ENCODE measurements at places on chromosomes 3 and 15.

DNA sequence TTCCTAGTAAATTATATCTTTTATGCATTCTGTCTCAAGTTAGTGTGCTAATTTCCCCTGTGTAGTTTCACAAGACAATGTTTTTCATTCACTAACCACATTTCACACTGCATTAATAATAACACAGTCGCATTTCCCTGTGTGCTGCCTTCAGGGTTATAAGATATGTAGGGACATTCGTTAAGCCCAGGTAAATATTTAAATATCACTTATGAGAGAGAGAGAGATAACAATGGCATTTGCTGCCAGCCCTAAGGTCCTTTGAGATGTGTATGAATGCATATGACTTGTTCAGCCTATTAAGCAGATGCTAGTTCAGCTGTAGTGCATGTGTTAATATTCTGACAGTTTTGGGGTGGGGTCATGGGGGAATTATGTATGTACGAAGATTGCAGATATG lies 876.7 kb downstream of the NAALADL2 start:
- DNase-seq, result no peak

- no peak for DNase-seq
Measured at GRCh38 chr3:141981084-141981483, 104.6 kb downstream of the ATP1B3 start.

- no peak for DNase-seq
Measured at GRCh38 chr3:101259485-101260341, 60.7 kb downstream of the IMPG2 start.

- no peak for DNase-seq
Measured at GRCh38 chr3:39937874-39938273, 128.5 kb downstream of the MYRIP start.

- no peak for DNase-seq
Measured at GRCh38 chr3:108108416-108108815, 17.6 kb upstream of the CD47 start.

- DNase-seq, result no peak
Measured at GRCh38 chr3:119831941-119832371, 50.1 kb downstream of the NR1I2 start.

- no peak for DNase-seq
Measured at GRCh38 chr15:100889385-100890050, 9.9 kb downstream of the ALDH1A3 start.

DNA sequence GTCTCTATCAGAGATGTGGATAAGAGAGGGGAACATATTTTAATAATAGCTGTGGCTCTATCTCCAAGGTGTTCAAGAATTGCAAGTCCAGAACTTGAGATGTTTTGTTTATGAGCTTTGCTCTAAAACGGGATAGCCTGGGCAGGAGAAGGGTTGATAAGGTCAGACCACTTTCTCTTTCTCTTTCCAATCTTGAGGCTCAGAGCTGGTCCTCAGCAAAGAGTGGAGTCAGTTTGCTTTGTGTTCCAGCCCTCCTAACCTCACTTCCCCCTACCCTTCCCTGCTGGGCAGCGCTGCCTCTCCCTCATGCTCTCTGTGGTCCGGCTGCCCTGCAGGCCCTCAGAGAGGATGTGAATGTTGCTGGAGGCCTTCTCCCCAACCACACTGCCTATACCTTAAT lies 13.8 kb downstream of the KLHL6 start:
- DNase-seq, result no peak

- no peak for DNase-seq
Measured at GRCh38 chr3:170179432-170179831, 2.1 kb downstream of the PHC3 start.

DNA sequence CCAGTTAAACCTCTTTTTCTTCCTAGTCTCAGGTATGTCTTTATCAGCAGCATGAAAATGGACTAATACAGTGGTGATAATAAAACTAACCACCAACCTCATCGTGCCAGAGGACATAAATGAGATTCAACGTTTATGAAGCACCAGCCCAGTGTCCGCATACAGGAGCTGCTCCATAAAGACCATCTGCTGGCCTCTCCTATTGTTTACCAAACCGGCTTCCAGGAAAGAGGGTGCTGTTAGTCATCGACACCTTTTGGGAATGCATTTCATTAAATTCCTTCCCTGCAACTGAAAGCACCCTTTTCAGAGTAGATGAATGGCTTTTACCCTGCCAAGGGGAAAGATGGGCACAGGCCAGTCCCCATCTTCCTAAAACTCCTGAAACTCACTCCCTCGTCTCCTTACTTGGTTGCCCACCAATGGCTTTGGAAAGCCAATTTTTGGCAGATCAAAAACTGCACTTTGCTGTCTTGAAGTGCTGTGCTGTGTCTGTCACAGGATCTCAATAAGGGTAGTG lies 122.1 kb downstream of the AQP9 start:
- DNase-seq, result no peak

GRCh38 chr3:185813691-185814215 lies 11.1 kb downstream of the IGF2BP2 start:
- DNase-seq, result no peak

DNA sequence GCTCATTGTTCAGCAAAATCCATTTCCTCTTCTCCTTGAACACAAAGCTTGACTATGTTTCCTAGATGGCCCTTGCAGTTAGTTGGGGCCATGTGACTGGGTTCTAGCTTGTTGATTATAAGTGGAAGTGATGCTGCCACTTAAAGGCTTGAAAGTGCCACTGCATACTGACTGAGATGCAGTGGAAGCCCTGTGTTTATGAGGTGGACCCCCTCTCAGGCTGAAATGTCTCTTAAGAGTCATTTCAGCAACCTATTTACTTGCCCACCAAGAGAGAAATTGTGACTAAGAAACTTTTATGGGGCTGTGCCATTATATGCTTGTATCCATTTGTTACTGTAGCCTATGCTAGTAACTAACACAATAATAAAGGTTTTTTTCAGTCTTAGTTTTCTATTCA lies 8.4 kb upstream of the ANP32A start:
- peak; percentile 11 for DNase-seq

- DNase-seq, result no peak
Measured at GRCh38 chr3:127423856-127424765, 136.3 kb upstream of the PRR20G start.

GRCh38 chr3:128182656-128183055 lies 29.4 kb downstream of the EEFSEC start:
- no peak for DNase-seq

- no peak for DNase-seq
Measured at GRCh38 chr3:65642883-65643282, 395.8 kb downstream of the MAGI1 start.

GRCh38 chr15:51092480-51093040 lies 2.1 kb downstream of the TNFAIP8L3 start:
- DNase-seq, result no peak

GRCh38 chr3:141011997-141012262 lies 39.2 kb upstream of the SPSB4 start:
- DNase-seq, result no peak

GRCh38 chr3:11544412-11545181 lies 99.1 kb downstream of the VGLL4 start:
- DNase-seq, result no peak

DNA sequence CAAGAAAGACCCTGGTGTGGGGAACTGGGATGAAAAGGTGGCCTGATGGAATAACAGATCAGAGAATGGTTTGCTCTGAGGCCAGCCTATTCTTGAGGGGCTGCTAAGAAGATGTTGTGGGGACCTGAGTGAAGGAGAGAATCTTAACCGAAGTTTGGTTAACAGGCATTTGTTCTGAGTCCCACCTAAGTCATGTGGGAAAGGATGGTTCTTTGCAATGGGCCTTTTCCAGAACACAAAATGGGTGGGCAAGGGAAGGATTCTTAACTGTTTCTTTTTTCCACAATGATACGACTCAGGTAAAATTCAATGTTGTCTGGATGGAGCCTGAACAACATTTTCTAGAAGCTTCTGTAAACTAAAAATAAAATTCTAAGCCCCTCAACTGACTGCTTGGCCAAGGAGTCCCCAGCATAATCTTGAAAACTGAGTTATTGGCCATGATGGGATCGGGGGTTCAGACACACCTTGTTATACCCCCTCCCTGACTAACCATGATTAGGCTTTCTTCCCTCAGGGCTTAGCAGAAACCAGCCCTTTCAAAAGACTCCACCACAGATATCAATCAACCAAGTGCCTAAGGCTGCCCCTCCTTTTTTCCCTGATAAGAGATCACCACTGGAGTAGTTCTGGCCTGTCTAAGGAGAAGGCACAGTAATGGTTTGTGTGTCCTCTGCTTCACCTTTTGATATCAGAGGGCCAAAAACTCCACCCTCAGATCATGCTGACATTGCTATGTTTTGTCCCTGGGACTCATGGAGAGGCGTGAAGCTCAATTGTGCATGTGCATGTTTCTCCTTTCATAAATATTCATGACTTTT lies 30.1 kb downstream of the SCN11A start:
- no peak for DNase-seq

DNA sequence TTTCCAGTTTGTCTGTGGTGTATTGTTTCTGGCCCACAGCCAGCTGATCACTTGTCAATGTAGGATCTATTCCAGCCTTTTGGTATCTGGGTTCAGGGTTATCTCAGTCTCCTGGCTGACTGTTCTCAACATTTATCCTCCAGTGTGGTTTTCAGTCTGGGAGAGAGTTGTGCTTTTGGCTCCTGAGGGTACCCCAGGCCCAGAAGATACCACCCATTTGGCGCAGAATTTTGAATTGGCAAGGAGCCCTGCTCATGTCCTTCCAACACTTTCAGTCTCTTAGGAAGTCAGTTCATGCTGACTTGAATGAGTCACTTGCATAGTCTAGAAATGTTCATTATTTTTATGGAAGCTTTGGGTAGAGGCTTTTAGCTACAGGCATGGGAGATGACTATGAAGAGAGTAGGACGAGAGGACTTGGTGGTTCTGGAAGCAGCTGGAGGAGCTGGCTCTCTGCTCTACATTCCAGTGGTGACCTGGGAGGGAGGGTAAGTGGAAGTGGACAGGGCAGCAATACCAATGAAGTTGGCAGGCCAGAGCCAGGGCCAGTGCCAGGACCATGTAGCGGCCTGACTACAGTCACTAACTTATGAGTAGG lies 7.2 kb downstream of the POLR2H start:
- no peak for DNase-seq

DNA sequence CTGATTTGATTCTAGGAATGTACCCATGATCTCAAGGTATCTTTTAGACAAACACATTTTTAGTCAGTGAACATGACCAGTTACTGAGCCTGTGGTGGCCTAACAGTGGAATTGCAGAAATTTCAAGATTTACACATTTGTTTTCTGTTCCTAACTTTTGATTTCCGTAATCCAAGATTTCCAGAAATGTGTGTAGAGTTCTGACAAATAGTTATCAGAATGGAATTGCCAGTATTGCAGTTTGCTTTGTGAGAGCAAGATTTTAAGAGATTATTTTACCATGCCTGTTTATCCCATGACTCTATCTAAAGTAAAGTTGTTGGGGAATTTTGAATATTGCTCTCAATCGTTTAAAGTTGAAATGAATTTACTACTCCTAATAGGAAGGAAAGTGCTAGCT lies 11.7 kb upstream of the UTS2B start:
- no peak for DNase-seq

- DNase-seq, result no peak
Measured at GRCh38 chr3:62892951-62893350, 17.7 kb upstream of the CADPS start.

GRCh38 chr3:140763532-140763931 lies 85.7 kb downstream of the TRIM42 start:
- peak; percentile 20 for DNase-seq

- DNase-seq, result no peak
Measured at GRCh38 chr3:51620543-51620942, 50.5 kb upstream of the TEX264 start.

- no peak for DNase-seq
Measured at GRCh38 chr3:67305922-67306321, 307.8 kb downstream of the KBTBD8 start.

DNA sequence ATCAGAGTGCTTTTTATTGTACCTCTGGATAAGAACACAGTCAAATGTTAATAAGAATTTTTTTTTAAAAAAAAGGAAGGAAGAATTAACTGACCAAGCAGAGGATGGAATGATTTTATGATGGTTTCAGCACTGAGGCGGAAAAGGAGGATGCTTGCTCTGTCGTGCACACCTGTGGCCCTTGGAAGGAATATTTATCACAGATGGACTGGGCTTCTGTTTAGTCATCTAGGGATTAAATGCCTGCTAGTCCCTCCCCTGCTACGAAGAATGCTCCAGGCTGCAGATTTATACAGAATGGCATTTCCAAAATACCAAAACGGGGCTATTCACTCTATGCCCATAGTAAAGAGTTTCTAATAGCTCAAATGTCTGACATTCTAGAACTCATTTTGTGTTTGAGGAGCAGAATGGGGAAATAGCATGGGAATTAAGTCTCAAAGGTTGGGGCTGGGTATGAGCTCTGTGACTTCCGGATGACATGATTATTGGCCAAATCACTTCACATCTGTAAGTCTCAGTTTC lies 92.8 kb upstream of the BCL6 start:
- DNase-seq, result no peak

DNA sequence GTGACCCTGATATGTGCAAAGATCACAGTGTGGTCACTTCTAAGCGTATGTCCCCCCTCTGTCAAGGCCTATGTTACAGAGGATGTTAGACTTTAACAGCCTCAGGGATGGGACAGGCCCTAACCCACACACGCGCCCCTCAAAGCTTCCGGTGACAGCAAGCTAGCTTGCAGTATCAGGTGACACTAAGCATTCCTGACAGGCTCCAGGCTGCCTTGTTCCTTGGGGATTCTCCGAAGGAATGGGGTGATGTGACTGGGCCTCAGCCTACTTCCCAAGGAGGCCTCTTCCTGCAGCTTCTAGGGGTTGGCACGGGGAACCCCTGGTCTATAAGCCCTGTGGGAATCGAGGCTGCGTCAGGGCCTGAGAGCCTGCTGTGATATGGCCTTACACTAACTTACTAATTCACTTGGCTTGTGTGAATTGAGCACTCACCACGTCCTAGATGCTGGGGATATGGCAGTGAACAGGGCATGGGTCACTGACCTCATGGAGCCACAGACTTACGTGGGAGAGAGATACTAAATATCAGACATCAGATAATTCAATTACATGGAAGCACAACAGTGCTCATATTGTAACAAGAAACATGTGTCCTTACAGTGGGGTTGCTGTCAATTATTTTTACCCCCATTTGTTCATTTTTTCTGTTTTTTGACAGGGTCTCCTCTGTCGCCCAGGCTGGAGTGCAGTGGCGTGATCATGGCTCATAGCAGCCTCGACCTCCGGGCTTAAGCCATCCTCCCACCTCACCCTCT lies 11.4 kb upstream of the SPTBN5 start:
- DNase-seq, result no peak

GRCh38 chr3:111690242-111690641 lies 95.1 kb upstream of the ZBED2 start:
- no peak for DNase-seq

DNA sequence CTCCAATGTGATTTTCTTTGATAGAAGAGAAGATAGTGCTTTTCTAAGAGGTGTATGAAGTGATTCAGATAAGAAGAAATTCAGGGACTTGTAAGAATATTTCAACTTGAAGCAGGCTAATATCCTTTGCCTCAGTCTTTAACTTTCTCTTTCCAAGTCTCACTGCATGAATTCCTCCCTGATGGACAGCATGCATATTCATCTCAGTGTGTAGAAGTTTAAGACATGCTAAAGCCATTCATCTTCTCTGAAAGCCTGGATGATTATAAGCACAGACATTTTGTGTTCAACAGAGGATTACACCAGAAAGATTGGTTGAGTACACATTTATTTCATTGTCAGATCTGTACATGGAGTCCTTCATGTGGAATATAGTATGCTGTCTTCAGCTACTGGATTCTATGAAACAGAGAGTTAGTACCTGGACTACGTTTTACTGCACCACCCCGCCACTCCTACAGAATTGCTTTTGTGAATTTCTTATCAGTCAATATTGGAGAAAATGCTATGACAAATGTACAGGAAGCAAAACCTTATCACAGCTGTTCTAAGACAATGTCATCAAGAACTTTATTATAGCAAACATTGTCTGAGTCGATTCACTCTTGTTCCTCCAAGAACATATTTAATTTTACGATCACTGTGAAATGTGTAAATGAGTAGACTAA lies 1346.1 kb downstream of the OTOL1 start:
- DNase-seq, result no peak
